ENCODE measurements at places on chromosomes 11 and 22.

DNA sequence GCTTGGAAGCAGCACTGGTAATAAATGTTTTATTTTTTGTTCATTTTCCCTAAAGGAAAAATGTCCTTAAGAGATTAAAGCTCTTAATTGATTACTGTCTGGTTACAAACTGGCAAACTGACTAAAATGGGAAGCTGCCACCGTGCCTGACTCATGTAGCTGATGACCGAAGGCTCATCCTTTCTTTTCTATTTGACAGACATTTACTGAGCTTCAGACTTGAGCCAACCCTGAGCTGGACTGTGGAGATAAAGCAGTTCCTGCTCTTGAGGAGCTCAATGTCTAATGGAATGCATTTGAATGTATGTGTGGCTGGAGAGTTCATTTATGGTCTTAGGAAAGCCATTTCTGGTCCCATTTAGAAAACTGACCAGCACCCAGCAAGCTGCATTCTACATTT, 91.3 kb downstream of the RNF169 start:
- DNase-seq = no peak

DNA sequence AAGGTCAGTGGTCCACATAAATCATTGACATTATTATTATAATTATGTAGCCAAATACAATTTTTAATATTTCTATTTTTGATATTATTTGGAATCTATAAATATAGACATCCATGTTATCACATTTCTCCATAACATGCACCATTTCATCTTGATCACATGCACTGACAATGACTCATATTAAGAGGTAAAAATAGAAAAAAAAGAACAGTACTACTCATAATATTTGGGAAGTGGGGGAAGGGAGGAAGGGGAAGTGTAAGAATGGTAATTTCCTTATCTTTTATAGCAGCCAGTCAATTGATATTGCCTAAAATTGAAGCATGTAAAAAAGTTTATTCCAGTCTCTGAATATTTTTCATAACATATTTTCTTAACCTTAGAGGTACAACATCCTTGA, 72.3 kb downstream of the ADM start:
- no peak for DNase-seq

DNA sequence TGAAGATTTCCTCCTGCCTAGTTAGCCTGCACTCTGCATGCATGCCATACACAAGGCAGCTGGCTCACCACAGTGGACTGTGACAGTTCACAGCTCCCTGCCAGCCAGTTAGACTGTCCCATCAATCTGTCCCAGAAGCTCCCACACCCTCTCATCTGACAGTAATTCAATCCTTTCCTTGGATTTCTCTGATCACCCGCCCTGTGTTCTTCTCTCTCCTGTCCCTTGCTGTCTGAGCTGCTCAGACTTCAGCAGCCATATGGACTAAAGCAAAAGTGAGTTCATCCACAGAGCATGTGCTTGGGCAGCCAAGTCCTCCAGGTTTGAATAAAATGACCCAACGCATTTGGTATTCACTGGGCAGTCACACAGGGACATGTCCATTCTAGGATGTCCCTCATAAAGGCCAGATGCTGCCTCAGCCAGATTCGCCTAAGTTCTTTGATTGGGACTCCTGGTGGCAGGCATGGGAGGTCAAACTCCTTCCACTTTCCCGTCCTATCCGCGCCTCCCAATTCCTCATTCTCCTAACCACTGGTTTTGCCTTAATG, 54.5 kb upstream of the ZBTB44 start:
- no peak for DNase-seq

- DNase-seq = no peak
These were observed 36.0 kb downstream of the FAM83F start for GRCh38 chr22:40030758-40031095.

DNA sequence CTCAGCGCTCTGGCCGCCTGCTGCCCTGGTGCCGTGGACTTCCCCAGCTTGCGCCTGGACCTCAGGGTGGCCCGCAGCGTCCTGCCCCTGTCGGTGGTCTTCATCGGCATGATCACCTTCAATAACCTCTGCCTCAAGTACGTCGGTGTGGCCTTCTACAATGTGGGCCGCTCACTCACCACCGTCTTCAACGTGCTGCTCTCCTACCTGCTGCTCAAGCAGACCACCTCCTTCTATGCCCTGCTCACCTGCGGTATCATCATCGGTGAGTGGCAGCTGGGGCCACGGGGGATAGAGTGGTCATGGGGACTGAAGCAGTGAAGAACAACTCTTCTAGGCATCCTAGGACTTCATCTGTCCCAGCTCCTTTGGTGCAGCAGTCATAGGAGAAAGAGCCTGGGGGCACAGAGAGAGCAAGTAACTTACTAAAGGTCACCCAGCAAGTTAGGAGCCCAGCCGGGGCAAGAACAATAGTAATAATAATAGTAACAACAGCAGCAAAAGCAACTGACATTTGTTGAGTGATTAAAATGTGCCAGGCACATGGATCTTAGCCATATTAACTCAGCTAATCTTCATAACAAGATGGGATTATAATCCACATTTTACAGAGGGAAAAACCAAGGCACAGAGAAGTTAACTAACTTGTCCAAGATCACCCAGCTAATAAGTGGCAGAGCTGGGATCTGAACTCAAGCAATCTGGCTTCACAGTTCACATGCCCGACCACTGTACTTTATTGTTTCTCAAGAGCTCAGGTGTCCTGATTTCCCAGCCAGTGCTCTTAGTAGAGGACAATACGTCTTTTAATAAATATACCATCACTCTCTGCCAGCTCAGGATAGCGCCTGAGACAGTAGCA, 1.4 kb downstream of the SLC35C1 start:
- DNase-seq = no peak

DNA sequence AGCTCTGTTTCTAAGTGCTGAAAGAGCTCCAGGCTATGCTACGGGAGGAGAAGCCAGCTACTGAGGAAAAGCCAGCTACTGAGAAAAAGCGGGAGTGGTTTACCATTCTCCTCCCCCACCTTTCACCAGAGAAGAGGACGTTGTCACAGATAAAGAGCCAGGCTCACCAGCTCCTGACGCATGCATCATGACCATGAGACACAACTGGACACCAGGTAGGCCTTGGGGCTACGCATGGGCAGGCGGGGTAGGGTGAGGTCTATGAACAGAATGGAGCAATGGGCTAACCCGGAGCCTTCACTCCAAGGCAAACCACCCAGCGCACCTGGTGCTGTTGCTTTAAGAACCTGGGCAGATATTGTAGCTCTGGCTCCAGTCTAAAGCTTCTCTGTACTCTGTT, 1.1 kb downstream of the IL18BP start:
- peak; percentile 21 for DNase-seq

DNA sequence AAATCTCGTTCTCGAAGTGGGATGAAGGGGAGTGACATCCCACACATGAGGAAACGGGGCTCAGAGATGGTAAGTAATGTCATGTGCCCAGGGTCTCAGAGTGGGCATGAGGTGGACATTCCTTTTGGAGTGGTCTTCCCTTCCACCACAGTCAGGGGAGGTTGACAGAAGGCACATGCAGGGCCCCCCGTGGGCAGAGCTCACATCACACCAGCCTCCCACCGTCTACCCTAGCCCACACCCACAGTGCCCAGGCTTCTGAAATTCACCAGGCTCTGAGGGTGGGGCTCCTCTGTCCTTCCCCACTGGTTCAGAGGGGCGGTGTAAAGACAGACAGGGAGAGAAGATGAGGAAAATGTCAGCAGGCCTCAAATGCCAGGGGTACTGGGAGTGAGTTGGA, 41.1 kb upstream of the TIMP3 start:
- no peak for DNase-seq

DNA sequence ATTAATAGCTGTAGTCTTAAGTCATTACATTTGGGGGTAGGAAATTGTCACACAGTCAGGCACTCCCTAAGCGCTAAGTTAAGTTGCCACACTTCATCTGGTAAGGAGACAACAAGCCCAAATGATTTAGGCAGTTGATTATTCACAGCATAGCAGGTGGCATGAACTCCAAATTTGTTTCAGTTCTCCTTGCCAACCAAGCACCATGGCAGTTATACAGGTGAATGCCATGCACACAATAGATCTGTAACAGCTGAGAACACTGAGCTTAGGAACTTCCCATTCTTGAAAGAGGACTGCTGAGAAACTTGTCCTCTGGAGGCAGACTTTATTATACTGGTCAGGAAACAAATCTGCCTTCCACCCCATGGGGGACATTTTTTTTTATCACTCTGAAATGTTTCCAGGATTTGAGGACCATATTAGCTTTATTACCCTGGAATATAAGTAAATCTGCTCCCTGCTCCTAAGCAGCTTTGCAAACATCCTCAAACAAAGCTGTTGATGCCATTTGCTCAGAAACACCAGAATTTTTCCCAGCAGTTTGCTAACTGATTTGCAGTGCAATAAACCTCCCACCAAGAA, 5.1 kb upstream of the INTS4 start:
- no peak for DNase-seq
